ENCODE measurements at places on chromosomes 3 and 15. TPM values are rescaled to one million over a fixed set of nuclear protein-coding genes. Genes with fewer than 3 reads are reported as not detected.

DNA sequence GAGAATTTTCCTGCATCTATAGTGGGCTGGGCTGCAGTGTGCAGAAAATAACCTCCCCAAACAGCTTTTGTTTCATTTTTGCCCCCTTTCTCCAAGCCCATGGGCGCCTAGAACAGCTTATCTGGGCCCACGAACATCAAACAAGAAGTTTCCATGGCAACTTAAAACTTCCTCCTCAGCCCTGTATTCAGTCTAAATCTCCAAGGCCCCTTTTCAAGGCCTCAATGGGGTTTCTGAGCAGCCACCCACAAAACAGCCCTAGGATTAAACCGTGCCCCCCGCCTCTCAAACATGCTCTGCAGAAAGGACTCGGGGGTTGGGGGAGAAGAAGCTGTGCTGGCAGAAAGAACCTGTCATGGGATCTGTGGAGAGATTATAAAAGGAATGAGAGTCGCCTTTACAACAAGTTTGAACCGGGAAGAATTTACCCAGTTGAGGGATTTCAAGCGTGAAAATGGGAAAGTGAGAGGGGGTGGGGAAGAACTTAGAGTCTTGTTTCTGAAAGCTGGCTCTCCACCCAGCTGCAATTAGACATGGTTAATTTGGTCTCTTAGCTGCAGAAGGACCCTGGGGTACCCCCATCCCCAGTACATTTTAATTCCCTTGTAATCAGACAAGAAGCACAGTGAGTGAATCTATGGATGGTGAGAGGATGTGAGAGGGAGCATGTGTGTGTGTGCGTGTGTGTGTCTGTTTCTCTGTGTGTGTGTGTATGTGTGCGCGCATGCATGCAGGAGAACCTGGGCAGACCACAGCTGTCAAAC, 4.3 kb upstream of the FAM107A start:
- no peak for DNase-seq

- no peak for DNase-seq
These were observed 13.3 kb upstream of the SSUH2 start for GRCh38 chr3:8657804-8658305.

- DNase-seq = no peak
These were observed 243.6 kb downstream of the ATP8B4 start for GRCh38 chr15:49875392-49875791.

PFN2 gene
- 97.1 TPM for total RNA-seq
